Type B pancreatic cell (in vitro differentiated cells): ENCODE measurements at places on chromosomes 1 and 21.

DNA sequence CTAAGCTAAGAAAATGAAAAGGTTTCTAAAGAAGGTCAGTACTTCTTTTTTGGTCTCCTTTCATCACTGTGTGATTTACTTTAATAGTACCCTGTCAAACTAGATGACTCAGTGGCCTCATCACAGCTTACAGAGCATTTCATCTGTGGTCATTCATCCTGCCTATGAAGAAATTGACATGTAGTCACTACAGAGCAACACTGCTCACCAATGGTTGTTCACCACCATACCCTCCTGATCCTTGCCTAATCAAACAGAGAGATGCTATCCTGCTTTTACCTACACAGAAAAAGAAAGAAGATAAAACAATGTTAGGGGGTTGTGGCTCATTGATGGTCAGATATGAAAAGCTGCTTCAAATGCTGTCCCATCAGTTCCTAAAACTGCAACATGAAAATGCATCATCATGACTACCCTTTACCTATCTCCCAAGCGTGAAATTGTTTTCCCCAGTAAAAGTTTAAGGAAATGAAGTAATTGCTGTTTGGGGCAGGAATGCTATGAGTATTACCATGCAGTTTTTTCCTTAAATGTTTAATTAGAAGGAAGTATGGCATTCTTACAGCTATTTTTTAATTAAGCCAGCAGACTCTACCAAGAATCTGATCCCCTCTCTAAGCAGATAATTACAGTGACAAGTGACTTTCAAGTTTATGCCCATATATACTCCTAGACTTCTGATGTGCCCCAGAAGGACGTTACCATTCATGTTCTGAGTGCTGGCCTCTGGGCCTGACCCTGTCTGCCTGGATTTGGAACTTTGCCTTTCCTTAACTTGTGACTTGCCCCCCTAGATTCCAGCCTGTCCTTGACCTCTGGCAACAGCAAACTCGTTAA, 46.1 kb upstream of the FBXO28 start:
- DNase-seq = no peak

DNA sequence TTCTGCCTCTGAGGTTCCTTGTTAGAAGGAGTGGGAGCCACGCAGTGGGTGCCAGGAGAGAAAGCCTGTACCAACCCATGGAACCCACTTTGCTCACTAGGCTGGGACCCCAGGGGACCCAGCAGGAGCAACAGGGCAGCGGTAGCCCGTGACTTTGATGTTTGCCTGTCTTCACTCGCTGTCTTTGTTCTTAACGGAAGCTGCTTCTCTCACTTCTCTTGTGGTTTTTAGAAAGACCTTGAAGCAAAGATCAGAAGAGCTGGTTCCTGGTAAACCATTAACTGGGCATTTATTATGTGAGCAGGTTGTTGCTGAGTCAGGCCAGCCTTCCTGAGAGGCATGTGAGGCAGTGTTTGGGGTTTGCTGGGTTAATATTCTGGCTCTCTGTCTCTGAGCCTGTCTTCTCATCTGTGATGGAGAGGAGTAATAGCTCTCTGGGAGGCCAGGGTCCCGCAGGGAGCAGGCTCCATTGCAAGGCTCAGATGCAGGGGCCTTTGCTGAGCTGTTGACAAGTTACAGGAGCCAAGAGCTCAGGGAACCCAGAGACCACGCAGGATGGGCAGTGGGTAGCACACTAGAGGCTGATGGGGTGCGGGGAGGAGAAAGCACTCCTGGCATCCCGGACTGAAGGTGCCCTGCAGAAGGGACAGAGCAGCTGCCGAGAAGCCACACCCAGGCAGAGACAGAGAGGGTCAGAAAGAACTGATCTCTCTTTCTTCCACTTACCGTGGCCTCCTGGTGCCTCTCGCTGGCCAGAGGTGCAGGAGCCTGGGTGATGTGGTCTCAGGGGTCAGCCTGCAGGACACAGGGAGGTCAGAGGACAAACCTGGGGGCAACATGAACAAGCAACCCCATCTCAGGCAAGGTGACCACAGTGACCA, 367.5 kb upstream of the C1orf174 start:
- DNase-seq = no peak

DNA sequence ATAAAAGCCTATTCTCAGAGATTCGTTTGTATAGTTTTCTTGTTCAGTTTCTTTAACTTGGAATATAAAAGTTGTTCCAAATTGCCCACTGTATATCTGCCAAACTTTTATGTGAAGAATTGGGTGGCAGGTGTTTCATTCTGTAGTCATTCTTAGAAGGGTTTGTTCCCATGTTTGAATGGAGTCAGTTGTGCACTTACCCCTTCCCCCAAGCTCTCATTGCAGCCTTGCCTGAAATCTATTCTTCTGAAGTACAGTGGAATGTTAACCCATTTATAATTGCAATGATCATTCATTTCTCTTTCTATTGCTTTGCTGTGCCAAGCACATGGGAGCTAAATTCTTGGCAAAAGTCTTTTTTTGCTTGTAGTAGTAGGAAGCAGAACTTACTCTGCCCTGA, 375.3 kb upstream of the C1orf87 start:
- no peak for DNase-seq

GRCh38 chr1:85451236-85451830, 13.6 kb downstream of the DDAH1 start:
- DNase-seq = no peak

DNA sequence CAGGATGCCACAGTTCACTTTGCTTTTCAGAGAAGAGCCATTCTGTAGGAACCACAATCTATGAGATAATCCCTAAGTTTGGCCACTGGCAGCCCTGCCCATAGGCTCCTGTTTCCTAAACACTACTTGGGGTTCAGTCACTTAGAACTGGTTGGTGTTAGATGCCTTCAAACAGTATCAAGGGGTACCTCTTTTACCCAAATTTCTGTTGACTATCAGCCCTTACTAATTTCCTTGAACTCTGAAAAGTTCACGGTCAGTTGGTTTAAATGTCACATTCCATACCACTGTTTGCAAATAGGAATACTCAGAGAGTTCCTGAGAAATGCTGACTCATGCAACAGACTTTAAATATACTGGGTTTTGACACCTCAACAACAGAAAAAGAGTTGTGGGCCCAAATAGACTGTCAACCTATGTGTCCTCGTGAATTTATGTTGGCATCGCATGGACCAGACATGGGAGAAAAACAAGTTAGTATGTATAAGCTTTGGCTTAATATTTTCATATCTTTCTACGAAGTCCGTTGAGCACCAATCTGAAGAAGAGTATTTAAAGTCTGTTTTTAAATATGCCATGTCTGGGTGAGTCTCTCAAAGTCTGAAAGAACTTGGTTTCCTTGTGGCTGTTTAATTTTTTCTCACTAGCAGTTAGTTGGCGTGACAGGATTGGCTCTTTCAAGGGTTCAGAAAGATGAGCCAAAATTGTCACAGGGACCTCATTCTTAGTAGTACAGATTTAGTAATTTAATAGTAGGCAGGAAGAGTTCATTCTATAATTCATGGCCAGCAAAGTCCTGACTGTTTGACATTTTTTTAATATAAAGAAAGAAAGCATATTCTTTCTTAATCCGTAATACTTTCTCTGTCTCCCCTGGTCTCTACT, 56.5 kb upstream of the ZNF326 start:
- DNase-seq = no peak

GRCh38 chr1:168945870-168946269, 160.6 kb upstream of the ATP1B1 start:
- DNase-seq = no peak

DNA sequence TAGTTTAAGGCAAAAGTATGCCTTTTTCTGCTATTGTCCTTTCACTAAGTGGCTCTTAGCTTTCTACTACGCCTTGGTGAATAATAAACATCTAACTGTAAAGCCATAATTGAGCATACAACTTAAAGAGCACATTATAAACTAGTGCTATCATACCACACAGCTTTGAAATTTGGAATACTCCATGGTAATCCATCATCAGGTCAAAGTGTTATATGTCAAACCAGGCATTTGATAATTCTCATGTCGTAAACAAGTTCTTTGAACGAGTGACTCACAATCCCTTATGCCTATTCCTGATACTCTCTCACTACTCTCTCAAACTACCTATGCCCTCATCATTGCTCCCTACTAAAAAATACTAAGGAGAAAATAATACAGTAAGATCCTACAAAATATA, 60.3 kb upstream of the FMN2 start:
- no peak for DNase-seq

DNA sequence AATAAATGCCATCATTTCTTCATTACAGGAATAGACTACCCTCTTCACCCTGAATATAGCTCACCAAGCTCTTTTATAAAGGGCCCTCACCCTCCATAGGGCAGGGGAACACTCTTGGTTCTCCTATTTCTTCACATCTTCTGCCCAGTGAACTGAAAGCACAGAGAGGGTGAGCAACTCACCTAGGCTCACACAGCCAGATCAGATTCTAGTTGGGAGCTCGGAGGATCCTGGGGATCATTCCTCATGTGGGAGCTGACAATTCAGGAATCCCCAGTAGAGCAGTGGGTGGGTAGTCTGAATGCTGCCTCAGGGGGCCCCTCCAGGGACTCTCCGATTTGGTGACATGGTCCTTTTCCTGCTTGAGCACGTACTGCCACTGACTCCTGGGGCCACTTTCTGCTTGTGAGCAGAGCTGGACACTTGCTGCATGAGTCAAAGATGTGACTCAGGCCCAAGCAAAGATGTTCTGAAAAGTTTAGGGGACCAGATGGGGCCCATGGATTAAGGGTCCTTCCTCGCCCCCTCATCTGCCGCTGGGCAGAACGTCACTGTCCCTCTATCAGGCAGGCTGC, 63.7 kb upstream of the WNT4 start:
- no peak for DNase-seq

DNA sequence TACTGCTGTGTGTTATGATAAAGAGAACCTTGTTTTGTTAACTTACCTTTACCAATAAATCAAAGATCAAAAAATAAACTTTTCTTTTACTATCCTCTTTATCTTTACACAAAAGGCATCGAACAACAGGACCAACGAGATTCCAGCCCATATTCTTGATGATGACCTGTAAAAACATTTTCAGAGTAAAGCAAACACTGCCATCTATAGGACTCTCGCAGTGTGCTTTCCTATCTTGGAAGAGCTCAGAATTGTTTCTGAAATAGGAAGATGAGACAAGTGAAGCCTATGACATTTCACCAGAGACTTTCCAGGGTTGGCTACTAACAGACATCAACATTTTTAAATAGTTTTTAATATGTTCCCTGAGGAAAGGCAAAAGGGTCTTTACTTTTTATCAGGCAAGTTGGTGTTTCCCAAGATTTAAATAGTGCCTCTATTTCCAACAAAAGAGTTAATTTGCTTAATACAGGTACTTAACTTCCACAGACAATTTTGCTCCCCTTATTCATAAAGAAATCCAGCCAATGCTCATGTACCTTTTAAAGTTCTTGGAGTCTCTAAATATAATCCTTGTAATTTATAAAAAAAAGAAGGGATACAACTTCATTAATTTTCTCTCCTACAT, 7.3 kb downstream of the GLMN start:
- no peak for DNase-seq

- DNase-seq = no peak
These were observed 17.8 kb upstream of the PEF1 start for GRCh38 chr1:31662463-31662862.

GRCh38 chr1:55575571-55576279, 360.6 kb upstream of the USP24 start:
- no peak for DNase-seq

DNA sequence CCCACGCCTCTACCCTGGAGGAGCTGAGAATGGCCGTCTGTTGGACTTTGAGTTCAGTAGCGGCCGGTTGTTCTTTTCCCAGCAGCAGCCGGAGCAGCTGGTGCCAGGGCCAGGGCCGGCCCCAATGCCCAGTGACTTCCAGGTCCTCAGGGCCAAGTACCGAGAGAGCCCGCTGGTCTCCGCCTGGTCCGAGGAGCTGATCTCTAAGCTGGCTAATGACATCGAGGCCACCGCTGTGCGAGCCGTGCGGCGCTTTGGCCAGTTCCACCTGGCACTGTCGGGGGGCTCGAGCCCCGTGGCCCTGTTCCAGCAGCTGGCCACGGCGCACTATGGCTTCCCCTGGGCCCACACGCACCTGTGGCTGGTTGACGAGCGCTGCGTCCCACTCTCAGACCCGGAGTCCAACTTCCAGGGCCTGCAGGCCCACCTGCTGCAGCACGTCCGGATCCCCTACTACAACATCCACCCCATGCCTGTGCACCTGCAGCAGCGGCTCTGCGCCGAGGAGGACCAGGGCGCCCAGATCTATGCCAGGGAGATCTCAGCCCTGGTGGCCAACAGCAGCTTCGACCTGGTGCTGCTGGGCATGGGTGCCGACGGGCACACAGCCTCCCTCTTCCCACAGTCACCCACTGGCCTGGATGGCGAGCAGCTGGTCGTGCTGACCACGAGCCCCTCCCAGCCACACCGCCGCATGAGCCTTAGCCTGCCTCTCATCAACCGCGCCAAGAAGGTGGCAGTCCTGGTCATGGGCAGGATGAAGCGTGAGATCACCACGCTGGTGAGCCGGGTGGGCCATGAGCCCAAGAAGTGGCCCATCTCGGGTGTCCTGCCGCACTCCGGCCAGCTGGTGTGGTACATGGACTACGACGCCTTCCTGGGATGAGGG, 28.5 kb upstream of the SPSB1 start:
- DNase-seq = no peak

GRCh38 chr1:198700396-198700795, 61.6 kb downstream of the PTPRC start:
- no peak for DNase-seq

DNA sequence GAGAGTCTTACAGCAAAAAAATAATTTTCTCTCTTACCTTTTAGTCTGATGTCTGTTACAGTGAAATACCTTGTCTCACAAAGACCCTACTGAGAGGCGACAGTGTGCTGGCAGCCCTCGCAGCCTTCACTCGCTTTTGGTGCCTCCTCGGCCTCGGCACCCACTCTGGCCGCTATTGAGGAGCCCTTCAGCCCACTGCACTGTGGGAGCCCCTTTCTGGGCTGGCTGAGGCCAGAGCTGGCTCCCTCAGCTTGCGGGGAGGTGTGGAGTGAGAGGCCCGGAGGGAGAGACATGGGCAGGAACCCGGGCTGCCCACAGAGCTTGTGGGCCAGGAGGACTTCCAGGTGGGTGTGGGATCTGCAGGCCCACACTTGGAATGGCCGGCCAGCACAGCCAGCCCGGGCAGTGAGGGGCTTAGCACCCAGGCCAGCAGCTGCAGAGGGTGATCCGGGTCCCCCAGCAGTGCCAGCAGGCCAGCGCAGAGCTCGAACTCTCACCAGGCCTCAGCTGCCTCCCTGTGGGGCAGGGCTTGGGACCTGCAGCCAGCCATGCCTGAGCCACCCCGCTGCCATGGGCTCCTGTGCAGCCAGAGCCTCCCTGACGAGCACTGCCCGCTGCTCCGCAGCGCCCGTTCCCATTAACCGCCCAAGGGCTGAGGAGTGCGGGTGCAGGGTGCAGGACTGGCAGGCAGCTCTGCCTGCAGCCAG, 10.8 kb upstream of the CFHR1 start:
- no peak for DNase-seq

GRCh38 chr1:153431928-153432327, 15.6 kb downstream of the S100A7A start:
- no peak for DNase-seq

- DNase-seq = no peak
These were observed 60.9 kb upstream of the RUNX3 start for GRCh38 chr1:24990779-24991641.
